ENCODE measurements at places on chromosomes 11 and 22.

GRCh38 chr11:33063326-33063881 is 24.0 kb downstream of the TCP11L1 start:
- no peak for DNase-seq

GRCh38 chr11:90558328-90558865 is 335.5 kb upstream of the CHORDC1 start:
- no peak for DNase-seq

GRCh38 chr22:39266398-39267030 is 21.7 kb upstream of the PDGFB start:
- DNase-seq, result no peak

DNA sequence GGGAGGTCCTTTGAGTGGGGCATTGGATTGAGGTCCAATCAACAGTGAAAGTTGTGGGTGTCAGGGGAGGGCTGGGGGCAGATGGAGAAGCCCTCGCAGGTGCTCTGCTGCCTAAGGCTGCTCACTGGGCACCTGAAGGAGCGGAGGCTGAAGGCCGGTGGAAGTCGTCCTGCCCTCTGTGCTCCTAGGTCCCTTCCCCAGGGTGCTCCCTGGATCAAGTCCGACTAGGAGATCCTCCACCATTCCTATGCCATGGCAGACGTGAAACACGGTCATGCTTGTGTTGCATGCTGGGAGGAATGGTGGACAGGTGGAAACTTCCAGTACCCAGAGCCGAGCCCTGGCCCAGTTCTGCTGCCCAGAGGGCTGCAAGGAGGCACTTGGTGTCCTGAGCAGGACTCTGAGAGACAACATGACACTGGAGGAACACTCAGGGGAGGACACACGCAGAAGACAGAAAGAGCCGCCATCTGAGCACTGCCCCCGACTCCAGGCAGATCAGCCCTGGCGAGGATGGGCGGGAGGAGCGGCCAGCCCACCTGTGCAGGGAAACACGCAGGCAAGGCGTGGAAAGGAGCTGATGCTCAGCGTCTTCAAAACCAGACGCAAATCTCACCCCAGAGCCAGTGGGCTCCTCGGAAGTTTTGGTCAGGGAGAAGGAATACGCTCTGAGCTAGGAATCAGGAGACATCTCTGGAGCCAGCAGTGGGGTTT is 786.8 kb downstream of the BRD1 start:
- no peak for DNase-seq

GRCh38 chr22:20829491-20830134 is 29.0 kb downstream of the PI4KA start:
- DNase-seq, result no peak

DNA sequence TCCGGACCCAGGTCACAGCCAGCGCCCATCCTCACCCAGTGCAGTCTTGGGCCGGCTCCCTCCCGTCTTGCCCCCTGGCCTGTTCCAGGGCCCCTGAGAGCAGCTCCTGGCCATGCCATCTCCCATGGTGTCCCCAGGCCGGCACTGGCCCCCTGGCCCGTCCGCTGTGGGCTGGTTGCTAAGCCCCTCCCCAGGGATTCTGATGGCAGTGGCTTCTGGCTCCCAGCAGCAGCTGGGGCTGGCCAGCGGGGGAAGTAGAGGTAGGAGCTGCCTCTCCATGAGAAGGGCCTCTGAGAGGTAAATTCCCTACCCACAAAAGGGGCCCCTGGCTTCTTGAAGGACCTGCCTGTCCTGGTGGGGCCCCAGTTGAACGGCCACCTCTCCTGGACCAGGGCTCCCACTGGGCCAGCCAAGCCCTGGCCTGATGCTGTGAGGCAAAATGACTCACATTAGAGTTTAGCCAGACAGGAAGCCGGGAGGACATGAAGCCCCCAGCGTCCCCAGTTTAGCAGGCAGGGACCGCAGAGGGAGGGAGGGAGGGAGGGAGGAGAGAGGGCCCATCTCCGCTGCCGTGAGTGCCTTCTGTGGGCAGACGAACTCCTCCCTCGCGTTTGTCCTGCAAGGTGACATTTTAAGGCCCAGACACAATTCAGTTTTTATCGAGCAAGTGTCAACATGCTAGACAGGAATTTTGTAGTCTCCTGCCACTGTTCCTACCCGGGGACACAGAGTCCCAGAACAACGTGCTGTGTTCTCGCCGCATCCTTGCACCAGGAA is 32.9 kb upstream of the GAL start:
- DNase-seq, result no peak

Measured in NCI-H187 (cell line).